SK-N-DZ (cell line): ENCODE measurements at places on chromosomes 13 and 19.

DNA sequence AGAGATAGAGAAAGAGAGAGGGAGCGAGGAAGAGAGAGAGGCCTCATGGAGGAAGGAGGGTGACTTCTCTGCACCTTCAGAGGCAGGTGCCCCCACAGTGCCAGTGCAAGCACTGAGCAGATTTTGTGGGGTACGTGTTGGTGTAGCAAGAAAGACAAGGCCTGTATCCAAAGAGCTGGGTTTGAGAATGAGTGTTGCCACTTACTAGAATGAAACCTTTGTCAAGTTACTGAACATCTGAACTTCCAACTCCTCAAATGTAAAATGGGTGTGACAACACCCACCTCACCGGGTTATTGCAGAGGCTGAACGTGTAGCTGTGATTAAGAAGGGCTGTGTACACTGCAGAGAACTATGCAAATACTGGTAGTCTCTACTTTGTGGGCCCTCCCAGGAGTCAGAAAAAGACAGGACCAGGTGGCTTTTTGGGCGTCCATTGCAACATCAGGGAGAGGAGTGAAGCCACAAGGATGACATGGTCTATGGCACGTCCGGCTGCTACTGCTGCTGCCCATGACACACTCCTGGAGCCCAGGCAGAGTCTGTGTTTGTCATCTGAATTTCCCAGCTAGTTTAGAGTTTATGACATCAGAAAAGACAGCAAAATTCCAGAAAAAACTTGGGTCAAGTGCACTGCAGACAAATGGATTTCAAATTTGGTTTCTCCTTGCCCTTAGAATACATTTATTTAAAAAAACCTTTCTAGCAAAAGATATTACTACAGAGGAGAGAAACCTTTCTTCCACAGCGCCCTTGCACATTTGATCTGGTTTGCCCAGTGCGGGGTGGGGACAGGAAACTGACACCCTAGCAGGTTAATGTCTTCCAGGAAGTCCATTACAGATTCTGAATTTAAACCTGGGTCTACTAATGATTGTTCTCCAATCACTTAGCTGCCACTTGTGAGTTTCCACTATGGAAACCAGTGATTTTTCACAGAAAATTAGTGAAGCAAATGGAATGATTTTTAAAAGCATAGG is 54.0 kb upstream of the ATP12A start:
- DNase-seq, result no peak

- DNase-seq, result no peak
Measured at GRCh38 chr13:44334751-44335150, 38.9 kb upstream of the SERP2 start.

DNA sequence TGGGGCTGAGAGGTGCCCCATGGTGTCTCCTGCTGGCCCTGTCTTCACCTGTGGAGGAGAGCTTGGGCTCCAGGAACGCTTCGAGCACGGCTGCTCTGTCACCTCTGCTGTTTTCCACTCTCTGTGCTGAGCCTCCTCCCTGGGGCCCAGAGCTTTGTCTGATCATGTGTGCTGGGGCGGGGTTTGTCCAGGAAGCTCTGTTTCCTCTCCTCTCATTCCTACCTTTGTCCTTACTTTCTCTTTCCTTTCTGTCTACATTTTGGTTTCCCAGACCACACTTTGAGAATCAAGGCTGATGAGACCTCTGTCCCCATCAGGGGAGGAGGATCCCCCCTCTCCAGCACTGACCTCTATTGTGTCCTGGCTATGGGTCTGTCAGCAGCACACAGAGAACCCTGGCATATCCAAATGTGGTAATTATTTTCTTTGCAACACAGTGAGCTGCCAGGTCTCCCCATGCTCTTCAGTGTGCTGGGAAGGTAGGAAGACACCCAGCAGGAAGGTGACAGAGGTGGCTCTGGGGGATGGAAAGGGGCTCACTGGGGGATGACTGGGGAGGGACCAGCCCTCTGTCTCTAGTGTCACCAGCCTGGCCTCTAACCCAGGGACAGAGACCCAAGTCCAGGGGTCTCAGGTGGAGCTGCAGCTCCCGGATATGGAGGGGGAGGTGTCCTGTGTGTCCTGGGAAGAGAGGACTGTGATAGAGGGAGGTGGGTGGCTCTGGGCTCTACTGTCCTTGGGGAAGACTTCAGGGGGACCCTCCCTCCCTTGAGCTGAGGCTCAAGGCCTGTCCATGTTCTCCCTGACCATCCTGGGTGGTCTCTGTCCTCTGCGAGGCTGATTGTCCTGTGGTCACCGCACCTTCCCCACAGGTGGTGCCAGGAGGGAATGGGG is at the start of gene CEACAM1:
TSS of gene CEACAM1 (minus strand) at position 128 of the 894 bp plus-strand sequence. CDS start at position 21, 107 bp downstream.
- DNase-seq, result no peak

DNA sequence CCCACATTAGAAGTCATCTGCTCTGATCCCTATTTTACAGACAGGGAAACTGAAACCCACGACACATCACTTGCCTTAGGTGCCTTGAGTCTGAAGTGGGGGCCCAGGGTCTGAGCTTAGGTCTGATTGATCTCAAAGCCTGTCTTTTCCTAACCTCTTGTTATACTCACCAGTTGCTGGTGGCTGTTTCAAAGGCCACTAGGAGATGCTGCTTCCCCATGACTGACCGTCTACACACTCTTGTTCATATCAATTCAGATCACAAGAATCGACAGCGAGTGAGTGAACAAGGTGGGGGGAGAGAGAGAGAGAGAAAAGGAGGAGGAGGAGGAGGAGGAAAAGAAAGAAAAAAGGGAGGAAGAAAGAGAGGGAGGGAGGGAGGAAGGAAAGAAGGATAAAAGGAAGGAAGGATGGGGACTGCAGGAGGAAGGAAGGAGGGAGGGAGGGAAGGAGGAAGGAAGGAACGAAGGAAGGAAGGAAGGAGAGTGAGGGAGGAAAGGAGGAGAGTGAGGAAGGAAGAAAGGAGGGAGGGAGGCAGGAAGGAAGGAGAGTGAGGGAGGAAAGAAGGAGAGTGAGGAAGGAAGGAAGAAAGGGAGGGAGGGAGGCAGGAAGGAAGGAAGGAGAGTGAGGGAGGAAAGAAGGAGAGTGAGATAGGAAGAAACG is 3.3 kb downstream of the OR10H1 start:
- DNase-seq, result no peak

DNA sequence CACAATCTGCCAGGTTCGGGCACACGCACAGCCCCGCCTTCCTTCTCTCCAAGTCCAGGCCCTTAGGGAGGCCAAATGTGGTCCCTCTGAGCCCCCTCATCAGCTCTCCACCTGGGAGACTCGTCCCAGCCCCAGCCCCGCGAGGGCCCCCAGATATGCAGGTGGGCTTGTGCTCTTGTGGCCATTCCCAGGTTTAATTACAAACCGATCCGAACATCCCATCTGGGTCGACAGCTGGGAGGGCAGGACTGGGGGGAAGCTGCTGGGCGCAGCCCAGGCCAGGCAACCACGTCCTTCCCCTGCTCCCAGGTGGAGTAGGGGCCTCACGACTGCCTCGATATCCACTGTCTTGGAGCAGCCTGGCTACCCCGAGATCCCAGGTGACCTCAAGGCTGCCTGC is 7.5 kb upstream of the C2CD4C start:
- no peak for DNase-seq

GRCh38 chr13:29577136-29578051 is 18.1 kb downstream of the SLC7A1 start:
- DNase-seq, result no peak

- no peak for DNase-seq
Measured at GRCh38 chr13:110697842-110698241, 8.1 kb downstream of the CARS2 start.

GRCh38 chr19:1601613-1602064 is 3.6 kb downstream of the UQCR11 start:
- DNase-seq, result no peak

DNA sequence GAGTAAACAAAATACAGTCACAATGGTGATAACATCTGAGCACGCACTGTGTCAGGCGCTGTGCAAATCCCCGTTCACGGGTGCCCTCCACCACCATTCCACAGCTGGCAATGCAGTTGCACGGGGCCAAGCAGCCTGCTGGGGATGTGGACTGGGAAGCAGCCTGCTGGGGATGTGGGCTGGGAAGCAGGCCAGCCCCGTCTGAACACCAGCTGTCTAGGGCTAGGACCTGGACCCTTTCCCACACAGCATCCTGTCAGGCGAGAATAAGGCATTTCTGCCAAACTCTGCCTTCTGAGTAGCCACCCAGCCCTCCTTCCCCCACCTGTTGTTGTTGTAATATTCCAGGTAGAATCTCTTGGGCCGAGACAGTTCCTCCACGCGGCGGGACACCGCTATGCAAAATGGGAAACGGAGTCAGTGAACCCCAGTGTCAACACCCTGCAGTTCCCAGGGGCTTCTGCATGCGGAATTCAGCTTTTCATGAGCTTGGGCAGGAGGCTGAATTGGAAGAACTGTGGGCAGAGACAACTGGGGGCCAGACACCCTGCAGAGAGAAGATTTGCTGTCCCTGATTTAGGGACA is 27.8 kb upstream of the MIER2 start:
- no peak for DNase-seq

DNA sequence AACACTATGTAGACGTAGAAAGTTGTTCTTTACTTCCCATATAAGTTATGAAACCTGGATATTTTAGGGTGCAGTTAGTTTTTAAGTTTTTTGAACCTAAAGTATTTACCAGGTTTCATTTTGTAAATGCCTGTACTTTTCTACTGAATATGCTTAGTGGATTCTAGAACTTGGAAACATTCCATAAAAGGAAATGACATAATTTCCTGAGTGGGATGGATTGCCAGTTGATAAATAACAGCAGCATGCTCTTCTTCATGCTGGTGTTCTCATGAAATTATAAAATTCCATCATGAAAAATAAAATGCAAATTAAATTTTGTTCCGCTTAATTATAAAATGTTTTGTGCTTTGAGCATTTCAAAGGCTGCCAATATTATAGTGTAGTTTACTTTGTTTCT is 362.2 kb upstream of the PCDH20 start:
- DNase-seq, result no peak
